ENCODE measurements at places on chromosomes 4 and X.

GRCh38 chr4:13478131-13478530, 6.0 kb downstream of the RAB28 start:
- DNase-seq = no peak

DNA sequence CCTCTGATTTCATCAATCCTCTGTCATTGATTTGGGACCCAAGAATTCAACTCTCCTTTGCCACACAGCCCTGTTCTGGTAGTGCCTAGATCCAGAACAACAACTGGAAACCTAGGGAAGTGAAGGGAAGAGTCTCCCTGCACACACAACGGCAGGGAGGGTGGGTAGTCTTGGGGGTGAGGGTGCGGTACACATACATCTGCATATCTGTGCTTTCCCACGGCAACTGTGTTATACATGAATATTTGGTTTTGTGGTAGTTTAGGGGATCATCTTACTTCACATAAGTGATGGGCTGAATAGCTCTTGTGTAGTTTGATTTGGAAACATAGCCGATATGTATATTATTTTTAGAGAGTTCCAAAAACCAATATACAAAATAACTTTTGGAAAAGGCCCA, 3.3 kb upstream of the PRSS12 start:
- DNase-seq = no peak

GRCh38 chrX:16487620-16488385, 162.2 kb upstream of the S100G start:
- no peak for DNase-seq

GRCh38 chr4:124415146-124415545, 297.4 kb downstream of the ANKRD50 start:
- DNase-seq = no peak

DNA sequence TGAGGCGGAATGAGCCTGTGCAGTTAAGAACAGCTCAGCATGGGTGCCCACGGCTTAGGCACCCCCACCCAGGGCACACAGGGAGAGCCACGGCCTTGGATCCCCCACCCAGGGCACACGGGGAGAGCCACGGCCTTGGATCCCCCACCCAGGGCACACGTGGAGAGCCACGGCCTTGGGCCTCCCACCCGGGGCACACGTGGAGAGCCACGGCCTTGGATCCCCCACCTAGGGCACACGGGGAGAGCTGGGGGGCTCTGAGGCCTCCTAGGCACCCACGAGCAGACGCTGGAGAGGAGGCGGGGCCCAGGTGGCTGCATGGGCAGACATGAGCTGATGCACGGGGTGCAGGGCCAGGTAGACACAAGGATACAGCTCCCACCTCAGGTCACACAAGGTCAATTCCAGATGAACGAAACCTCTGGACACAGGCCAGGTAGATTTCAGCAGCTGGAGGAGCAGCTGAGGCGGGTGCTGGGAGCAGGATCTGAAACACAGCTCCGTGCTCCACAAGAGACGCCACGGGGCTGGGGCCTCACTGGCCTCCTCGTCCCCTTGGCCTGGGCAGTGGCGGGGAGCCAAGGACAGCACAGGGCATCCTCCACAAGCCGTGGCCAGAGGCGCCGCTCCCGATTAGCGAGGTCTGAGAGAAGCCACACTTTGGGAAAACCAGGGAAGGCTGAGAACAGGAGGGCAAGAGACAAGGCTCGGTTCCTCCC, 30.8 kb downstream of the GAK start:
- DNase-seq = no peak

GRCh38 chrX:41338436-41338835, 4.5 kb downstream of the DDX3X start:
- no peak for DNase-seq

- DNase-seq = no peak
These were observed 17.2 kb upstream of the VEGFD start for GRCh38 chrX:15401378-15401777.

GRCh38 chr4:100796332-100796731, 278.5 kb upstream of the EMCN start:
- DNase-seq = no peak

GRCh38 chrX:40922307-40922706, 162.9 kb upstream of the USP9X start:
- DNase-seq = no peak

DNA sequence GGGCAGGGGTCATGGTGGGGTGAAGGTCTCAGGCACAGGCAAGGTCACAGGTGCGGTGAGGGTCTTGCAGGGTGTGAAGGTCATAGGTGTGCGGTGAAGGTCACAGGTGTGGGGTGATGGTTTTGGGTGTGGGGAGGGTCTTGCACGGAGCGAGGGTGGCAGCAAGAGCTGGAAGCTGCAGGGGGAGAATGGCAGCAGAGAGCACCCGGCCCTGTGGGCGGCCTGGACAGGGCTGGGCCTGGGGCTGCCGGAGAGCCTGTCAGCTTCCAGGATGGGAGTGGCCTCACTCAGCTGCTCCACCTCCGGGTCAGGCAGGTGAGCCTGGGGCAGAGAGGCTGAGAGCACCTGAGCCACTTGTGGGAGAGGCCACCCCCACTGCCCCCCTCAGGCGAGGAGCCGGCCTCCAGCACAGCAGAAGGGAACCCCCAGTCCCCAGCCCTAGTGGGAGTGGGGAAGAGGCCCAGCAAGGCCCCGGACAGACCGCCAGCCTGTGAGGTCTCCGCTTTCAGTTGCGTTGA, 1.5 kb downstream of the MSANTD1 start:
- DNase-seq = no peak

DNA sequence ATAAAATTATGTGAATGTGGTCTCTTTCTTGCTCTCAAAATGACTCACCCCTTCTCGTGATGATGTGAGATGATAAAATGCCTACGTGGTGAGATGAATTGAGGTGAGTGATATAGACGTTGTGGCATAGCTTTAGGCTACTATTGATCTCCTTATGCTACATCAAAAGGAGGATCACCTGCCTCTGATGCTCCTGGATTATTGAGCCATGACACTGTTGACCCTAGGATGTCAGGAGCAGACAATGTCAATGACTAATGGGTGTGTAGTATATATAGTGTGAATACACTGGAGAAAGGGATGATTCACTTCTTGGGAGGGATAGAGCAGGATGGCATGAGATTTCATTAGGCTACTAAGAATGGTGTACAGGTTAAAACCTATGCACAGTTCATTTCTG, 210.7 kb upstream of the PRPS2 start:
- no peak for DNase-seq

DNA sequence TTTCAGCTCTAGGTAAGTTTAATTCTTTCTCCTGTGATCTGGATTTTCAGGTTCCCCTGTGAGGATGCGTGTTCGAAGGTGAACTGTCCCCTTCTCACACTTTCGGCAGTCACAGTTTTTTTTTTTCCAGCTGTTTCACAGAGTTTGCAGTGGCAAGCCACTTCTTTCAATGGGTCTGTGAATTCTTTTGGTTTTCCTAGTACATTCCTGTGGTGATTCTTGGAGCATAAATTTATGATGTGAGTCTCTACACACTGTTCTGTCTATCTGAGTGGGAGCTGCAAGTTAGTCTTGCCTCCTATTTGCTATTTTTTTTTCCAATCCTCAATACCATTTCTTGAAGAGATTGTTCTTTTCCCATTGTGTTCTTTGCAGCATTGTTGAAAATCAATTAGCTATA, 595.5 kb downstream of the RAPGEF2 start:
- no peak for DNase-seq

DNA sequence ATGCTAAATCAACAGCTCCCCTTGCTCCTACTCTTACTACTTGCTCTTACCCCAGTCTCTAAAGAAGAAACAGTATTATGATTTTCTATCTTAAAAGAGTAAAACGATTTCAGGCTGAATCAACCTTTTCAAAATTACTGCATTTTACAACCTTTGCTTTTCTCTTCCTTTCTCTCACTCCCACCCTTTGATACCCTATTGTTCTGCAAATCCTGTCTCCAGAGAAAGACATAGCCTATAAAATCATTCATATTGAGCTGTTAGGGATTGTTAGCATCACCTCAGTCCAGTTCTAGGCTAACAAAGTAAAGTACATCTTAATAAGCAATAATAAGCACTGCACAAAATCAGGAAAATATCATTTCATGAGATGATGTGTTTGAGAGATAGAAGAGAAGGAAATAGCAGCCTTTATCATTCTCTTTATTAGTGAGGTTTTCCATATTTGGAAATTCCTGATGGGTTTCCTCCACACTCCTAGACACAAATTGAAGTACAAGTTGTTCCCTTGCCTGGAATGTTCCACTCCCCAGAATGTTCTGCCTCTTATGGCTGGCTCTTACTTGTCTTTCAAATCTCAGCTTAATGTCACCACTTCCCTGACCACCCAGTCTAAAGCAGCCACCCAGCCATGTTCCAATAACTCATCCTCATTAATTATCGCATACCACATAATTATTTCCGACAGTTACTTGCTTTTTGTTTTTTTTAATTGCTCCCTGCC, 219.7 kb downstream of the PALLD start:
- DNase-seq = no peak

DNA sequence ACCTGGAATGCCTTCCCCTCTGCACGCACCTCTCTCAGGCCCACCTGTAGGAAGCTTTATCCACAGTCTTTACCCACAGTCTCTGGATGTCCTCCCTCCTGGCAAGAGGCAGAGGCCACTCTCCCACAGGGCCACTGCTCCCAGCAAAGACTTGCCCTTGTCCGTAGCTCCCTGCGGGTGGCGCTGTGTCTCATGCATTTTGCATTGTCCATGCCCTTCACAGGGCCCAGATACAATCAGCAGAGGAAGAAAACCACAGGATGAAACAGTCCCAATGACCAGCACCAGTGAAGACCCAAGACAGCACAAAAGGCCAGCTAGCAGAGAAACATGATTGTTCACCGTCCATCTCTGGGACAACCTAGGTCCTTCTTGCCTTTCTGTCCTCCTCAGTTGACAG, 2.1 kb upstream of the NSG1 start:
- DNase-seq = peak; percentile 20

GRCh38 chrX:155334486-155335336, at the start of gene CLIC2:
TSS of gene CLIC2 (minus strand) at chrX:155334614. CDS start at chrX:155334427, 187 bp downstream.
- DNase-seq = no peak

- no peak for DNase-seq
These were observed 776.6 kb upstream of the LCORL start for GRCh38 chr4:18798123-18798522.

DNA sequence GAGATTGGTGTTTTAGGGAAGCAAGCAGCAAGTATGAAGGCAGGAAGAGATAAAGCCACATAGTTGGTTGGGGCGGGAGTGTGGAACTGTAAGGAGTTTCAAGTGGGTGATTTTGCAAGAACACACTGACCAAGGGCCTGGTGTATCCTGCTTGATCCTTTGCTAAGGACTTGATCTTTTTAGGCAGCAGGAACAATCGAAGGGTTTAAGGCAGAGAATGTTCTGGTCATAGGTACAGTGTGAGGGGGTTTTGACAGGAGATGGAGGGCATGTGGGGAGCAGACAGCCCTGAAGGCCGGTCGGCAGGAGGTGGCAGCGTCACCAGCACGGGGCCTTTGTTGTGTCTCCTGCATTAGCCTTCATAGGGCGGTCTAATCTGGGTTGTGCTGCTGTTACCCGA, 54.7 kb downstream of the FAM193A start:
- no peak for DNase-seq

DNA sequence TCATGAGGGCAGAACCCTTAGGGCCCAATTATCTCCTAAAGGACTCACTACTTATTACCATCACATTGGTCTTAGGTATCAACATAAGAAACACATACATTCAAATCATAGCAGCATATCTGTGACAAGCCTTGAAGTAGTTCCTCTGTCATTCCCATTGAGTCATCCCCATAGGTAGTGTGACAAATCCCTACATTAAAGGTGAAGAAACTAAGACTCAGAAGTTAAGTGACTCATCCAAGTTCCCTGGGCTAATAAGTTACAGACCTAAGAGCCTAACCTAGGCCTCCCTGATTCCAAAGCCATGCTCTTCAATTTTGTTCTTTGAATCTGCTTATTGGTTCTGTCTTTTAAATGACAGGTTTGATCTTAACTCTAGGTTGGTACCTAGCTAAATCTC, 58.2 kb downstream of the CD38 start:
- no peak for DNase-seq

DNA sequence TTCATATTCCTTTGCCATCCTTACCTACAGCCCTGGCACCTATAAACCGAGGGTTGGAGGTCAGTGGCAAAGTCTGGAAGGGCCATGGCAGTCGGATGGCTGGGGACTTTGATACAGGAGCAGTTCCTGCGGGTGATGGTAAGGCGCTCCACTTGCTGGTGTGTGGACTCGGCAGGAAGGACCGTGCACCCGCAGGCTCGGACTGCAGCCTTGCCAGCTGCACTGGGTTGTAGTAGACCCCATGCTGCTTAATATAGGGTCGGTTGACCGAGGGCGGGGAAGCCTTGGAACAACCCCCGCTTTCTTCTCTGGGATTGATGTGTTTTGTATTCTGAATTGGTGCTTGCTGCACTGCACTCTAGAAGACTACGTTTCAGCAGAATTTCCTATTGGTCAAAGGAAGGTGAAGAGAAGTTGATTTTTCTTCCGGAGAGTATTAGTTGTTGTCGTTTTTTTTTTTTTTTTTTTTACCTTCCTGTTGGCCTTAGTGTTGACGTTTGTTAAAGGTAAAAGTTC, 638 bp downstream of the BLTP1 start:
- DNase-seq = peak; percentile 20

GRCh38 chrX:50881028-50881427, 29.5 kb upstream of the BMP15 start:
- no peak for DNase-seq

GRCh38 chr4:153223427-153223801, 19.2 kb downstream of the TRIM2 start:
- DNase-seq = no peak
